Heart left ventricle (tissue), 16 donors: ENCODE measurements at places on chromosomes 4 and X. TPM values are rescaled to one million over a fixed set of nuclear protein-coding genes. Genes with fewer than 3 reads are reported as not detected.
A peak's percentile ranks its signal among the peaks of the same experiment; 100 is the strongest.

DNA sequence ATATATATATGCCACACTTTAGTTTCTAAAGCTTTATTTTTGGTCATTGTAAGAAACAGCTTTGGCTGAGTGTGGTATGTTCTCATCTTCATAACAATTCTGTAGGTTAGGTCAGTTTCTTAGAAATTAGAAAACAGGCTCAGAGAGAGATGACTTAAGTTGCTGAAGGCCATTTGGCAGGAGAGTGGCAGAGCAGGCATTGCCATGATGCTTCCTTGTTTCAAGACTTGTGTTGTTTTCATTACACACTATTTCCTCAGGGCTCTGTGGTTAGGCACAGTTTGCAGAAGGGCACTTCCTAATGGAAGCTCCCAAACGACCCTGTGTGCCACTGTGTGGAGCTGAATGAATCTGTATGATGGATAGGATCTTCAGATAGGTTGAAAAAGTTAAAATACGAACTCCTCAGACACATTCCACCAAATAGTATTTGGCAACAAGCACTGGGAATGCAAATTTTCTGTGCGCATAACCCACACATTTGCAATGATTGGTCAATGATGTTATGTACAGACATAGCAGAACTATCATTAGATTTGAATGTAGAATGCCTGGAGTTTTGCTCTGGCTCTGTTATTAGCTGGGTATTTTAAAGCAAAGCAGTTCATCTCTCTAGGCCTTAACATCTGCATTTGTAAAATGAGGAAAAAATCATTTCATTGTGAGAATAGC is 274.3 kb upstream of the HS3ST1 start:
- no peak overlapping the region for H3K4me3 ChIP-seq
- peaks cover 5% of the 10 kb centered on the region for H3K4me1 ChIP-seq
- no peak for DNase-seq
- H3K36me3 ChIP-seq, result no peaks in the 10 kb centered on the region

- H3K27me3 ChIP-seq, result no peaks in the 10 kb centered on the region
- no peak overlapping the region for H3K4me3 ChIP-seq
- H3K36me3 ChIP-seq, result no peaks in the 10 kb centered on the region
- DNase-seq, result peak; percentile 46
Observed at GRCh38 chr4:3445111-3445820, 3.5 kb downstream of the HGFAC start.

GRCh38 chrX:108359806-108360602 is 78.2 kb downstream of the COL4A6 start:
- no peaks in the 10 kb centered on the region for H3K36me3 ChIP-seq
- no peak for DNase-seq
- no peak overlapping the region for H3K4me3 ChIP-seq
- H3K4me1 ChIP-seq, result no peaks in the 10 kb centered on the region

DNA sequence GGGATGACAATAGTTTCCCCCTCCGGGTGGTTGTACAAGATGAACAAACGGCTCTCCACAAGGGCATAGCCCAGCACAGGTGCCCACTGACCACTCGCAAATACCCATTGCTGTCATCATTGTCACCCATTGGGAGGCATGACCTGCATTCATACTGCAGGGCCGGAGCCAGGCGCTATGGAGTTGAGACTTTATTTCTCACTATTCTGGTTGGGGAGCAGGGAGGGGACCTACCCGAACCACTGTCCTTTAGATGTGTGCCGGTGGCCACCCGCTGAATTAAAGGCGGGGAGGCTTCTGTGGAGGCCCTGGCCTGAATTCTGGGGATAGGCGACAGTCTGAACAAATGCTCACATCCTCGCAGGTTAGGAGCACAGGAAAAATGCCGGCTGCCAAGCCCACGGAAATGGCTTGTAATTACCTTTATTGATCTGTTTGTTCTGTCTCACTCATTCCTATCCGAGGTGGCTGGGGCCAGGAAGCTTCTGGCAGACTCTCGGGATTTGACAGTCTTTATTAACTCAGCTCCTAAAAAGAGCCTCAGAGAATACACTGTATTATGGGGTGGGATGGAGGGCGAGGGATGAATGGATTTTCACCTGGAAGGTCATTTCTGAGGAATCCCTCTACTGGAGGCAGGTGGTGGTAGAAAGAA is 125.1 kb upstream of the PSAPL1 start:
- no peak for DNase-seq
- no peaks in the 10 kb centered on the region for H3K4me1 ChIP-seq
- H3K36me3 ChIP-seq, result no peaks in the 10 kb centered on the region
- no peak overlapping the region for H3K4me3 ChIP-seq
- no peaks in the 10 kb centered on the region for H3K27me3 ChIP-seq

DNA sequence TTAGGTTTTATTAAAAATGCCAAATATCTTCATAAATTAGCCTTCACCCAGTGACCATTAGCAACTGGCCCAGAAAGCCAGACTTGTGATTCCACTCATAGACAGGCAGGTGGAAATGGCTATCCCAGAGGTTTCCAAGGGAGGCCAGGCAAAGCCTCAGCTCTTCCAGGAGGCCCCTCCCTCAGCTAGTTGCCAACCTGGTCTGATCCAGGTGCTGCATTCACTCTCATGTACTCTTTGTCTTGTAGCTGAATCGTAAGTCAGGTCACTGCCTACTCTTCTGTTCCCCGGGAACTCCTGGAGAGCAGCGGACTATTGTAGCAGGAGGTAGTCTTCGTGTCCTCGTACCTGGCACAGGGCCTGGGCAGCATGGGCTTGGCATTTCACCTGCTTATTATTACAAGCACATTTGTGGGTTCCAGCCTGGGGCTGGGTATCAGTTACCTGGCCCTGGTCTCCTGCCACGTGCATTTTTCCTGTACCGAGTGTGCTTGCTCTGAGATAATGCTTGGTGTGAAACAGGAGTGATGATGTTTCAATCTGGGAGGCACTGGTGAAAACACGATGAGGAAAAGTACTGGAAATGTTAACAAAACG is 101.6 kb downstream of the FAM193A start:
- peaks cover 4% of the 10 kb centered on the region for H3K4me1 ChIP-seq
- H3K4me3 ChIP-seq, result no peak overlapping the region
- peaks cover 86% of the 10 kb centered on the region for H3K36me3 ChIP-seq

DNA sequence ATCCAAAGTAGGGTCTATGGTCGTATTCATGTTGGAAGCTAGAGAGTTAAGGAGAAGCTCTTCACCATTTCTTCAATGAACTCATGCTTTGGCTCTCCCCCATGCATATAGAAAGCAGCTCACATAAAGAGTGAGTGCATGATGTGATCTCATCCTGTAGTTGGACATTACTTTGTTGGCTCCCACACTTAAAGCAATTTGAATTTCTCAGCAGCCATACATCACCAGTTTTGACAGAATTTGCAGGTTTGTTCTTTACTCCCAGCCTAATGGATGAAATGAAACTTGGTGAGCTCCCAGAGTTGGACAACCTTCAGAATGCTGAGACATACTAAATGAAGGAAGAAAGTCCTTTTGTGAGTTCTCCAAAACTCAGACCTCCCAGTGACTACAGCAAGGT is 613.5 kb downstream of the IQCM start:
- no peaks in the 10 kb centered on the region for H3K36me3 ChIP-seq
- H3K27me3 ChIP-seq, result no peaks in the 10 kb centered on the region
- no peak for DNase-seq
- H3K4me1 ChIP-seq, result no peaks in the 10 kb centered on the region

DNA sequence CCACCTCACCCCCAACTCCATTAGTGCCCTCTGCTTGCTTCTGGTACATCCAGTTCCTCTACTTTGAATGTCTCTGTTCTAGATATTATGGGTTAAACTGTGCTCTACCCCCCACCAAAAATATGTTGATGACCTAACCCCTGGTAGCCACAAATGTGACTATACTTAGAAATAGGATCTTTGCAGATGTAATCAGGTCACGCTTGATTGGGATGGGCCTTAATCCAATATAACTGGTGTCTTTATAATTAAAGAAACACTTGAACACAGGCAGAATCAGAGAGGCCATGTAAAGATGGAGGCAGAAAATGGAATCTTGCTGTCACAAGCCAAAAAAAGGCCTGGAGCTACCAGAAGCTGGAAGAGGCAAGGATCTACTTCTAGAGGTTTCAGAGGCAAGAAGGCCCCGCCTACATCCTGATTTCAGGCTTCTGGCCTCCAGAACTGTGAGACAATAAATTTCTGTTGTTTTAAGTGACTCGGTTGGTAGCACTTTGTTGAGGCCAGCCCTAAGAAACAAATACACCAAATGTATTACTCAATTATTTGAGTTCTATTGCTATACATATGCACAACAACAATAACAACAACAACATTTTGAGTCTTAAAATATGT is 220.0 kb downstream of the PPP3CA start:
- no peaks in the 10 kb centered on the region for H3K36me3 ChIP-seq
- peaks cover 19% of the 10 kb centered on the region for H3K4me1 ChIP-seq
- DNase-seq, result no peak
- no peak overlapping the region for H3K27ac ChIP-seq
- no peak overlapping the region for H3K4me3 ChIP-seq
- no peaks in the 10 kb centered on the region for H3K27me3 ChIP-seq

- no peak for DNase-seq
- no peaks in the 10 kb centered on the region for H3K27me3 ChIP-seq
- H3K4me1 ChIP-seq, result no peaks in the 10 kb centered on the region
- no peaks in the 10 kb centered on the region for H3K36me3 ChIP-seq
- H3K4me3 ChIP-seq, result no peak overlapping the region
Observed at GRCh38 chrX:106952988-106953387, 32.8 kb downstream of the CLDN2 start.

GRCh38 chr4:36054694-36055422 is 189.5 kb downstream of the ARAP2 start:
- no peaks in the 10 kb centered on the region for H3K36me3 ChIP-seq
- H3K4me3 ChIP-seq, result no peak overlapping the region
- H3K27ac ChIP-seq, result no peak overlapping the region
- DNase-seq, result no peak

DNA sequence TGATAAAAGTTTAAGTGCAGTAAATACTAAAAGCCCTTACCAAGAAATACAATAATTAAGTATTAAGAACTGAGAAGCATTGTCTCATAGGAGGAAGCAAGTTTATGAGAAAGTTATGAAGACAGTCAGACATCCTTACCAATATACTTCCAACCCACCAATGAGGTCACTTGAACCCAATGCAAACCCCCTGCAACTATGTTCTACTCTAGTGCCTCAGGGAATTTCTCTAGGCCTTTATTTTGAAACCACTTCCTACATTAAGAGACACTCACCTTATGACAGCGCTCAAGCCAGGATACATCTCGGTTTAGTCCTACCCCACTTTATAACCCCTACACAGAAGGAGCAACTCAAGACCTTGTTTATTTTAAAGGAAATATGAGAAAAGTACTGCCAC is 61.3 kb downstream of the STPG2 start:
- no peaks in the 10 kb centered on the region for H3K4me1 ChIP-seq
- no peaks in the 10 kb centered on the region for H3K27me3 ChIP-seq
- DNase-seq, result no peak

GRCh38 chr4:41897698-41898097 is 37.5 kb upstream of the TMEM33 start:
- peaks cover 17% of the 10 kb centered on the region for H3K27me3 ChIP-seq
- no peak overlapping the region for H3K4me3 ChIP-seq
- H3K36me3 ChIP-seq, result no peaks in the 10 kb centered on the region
- DNase-seq, result no peak
- H3K27ac ChIP-seq, result no peak overlapping the region

DNA sequence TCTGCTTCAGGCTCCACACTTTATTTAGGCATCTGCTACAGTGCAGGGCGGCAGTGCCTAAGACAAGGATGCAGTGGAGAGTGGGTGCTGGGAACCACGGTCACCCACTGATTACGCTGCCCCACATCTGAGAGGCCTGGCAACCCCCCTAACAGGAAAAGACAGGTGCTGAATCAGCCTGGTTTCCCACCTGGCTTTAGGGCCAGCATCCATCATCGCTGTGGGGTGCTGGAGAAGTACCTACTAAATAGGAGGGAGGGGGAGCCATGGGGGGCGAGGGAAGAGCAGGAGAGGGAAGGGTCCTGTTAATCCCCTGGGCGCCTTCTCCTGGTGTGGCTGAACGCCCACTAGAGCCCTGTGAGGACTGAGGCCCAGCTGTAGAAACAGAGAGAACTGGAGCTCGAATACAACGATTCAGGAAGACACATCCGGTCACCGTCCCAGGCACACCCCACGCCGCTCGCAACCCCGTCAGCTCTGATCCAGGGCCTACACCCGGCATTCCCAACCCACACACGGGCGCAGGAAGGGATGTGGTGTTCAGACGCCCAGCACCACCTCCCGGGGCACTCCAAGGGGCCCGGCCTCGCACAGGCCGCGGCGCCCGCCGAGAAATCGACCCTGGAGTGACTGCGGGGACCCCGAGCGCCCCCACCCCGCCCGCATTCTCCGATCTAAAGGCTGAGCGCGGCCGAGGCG is 554 bp downstream of the DCTD start:
- peak overlapping the region; percentile 96 for H3K27ac ChIP-seq
- no peaks in the 10 kb centered on the region for H3K27me3 ChIP-seq
- peaks cover 37% of the 10 kb centered on the region for H3K36me3 ChIP-seq
- H3K4me3 ChIP-seq, result peak overlapping the region; percentile 83
- peak; percentile 80 for DNase-seq

The CTAG1A gene
- not detected for total RNA-seq

The FATE1 gene
- total RNA-seq, result not detected

The EDNRA gene
- 13.1 TPM for total RNA-seq

The VSIG4 gene
- 162 TPM for total RNA-seq

The HSFX4 gene
- not detected for total RNA-seq

The STAP1 gene
- total RNA-seq, result not detected

The HMX1 gene
- total RNA-seq, result 0.25 TPM

The GAGE1 gene
- not detected for total RNA-seq

The MAGEA1 gene
- total RNA-seq, result not detected
